Activated T-helper 1 cell treated with Interleukin-2 at 50 U/mL for 16 hours (primary cell): ENCODE measurements at places on chromosomes 4 and X.

DNA sequence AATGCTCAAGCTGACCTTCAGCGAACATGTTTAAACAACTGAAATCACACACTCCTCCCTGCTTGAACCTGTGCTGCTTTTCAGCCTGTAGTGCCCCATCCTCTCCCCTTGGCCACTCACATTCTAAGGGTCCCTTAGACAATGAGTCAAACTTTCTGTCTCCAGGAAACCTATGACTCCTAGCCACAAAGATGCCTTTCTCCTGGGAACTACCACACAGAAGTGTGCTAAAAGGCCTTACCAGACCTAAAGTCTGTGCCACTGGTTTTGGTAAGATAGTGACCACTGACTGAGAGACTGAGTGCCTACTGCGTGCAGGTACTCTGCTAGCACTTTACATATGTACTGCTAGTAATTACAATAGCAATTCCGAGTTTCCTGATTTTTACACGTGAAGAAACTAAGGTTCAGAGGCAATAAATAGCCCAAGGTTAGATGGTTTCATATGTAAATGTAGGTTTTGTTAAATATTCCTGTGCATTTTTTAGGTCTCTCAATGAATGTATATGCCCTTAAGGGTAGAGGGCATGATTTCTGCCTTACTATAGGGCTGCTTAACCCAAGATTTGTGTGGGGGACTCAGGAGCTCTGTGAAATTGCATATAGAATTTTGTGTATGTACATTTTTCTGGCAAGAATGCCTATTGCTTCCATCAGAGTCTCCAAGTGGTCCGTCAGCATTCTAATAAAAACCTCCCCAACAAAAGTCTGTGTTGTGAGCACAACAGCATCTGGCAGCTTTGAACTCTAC lies 71.1 kb downstream of the NSG1 start:
- no peak for DNase-seq

DNA sequence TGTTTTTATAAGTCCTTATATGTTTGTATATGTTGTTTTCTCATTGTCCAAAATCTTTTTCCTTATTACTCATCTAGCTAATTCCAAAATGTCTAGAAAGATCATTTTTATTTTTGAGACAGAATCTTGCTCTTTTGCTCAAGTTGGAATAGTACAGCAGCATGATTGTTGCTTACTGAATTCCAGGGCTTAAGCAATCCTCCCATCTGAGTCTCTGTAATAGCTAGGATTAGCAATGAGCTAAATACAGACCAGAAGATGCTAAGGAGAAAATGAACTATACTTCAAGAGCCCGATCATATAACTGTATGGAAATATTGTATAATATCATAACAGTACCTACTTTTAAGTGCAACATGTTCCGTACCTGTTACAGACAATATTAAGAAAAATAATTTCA lies 1027.0 kb downstream of the STIM2 start:
- DNase-seq, result no peak

- no peak for DNase-seq
Measured at GRCh38 chrX:103782640-103783039, 6.0 kb downstream of the PLP1 start.

DNA sequence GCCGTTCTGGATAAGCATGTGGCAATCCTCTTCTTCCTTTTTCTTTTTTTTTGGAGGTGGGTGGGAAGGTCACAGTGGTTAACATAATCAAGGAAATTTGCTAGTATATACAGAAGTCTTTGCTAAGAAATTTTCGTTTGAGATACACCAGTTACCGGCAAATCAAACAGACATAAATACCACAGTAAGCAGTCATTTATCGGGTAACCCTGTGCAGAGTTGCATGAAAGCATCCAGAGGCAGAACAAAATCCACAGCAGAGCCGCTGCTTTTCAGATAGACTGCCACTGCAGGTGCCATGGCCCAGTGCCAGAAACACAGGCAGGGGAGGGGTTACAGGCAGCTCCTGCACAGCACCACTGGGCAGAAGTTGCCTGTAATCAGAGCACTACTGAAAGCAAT lies 179.1 kb upstream of the MAB21L2 start:
- DNase-seq, result no peak

DNA sequence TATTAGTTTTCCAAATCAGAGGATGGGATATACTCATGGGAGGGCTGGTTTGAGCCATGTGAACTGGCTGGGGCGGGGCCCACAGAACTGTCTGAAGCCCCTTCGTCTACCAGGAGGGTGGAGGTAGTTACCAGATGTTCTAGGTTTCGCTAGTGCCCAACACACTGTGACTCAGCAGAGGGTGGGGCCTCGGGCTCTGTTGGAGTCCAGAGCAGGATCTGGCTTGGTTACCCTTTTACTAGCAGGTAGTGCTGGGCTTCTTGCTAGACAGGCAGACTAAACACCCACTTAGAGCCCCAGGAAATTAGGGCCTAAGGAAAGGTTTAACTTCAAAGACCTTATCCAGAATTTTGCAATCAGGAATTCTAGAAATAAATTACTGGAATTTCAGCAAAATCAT lies 56.2 kb upstream of the CHRDL1 start:
- DNase-seq, result no peak

- DNase-seq, result no peak
Measured at GRCh38 chr4:151760002-151760401, 805 bp downstream of the GATB start.

DNA sequence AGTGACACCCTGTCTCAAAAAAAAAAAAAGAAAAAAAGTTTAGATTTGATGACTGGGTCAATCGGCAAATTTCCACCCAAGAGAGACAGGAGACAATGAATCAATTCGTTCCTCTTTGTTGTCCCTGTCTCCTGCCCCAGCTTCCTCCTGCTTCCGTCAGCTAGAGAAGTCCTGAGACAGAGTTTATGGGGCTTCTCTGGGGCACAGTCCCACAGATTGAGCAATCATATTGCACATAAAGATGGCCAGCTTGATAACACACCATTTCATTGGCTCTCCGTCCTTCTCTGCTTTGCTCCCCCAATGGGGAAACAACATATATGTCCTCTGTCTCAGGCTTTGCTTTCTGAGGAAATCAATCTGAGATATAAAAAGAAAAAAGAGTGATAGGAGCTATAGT lies 78.4 kb upstream of the FUNDC1 start:
- no peak for DNase-seq

GRCh38 chrX:18010253-18010652 lies 149.2 kb upstream of the RAI2 start:
- no peak for DNase-seq

GRCh38 chr4:2353222-2354107 lies 65.0 kb downstream of the ZFYVE28 start:
- no peak for DNase-seq

GRCh38 chr4:187565416-187565815 lies 430.2 kb upstream of the ZFP42 start:
- DNase-seq, result no peak

- DNase-seq, result no peak
Measured at GRCh38 chrX:73913580-73913979, 350.6 kb downstream of the CHIC1 start.

- DNase-seq, result no peak
Measured at GRCh38 chr4:118398226-118399090, 45.7 kb upstream of the PRSS12 start.

DNA sequence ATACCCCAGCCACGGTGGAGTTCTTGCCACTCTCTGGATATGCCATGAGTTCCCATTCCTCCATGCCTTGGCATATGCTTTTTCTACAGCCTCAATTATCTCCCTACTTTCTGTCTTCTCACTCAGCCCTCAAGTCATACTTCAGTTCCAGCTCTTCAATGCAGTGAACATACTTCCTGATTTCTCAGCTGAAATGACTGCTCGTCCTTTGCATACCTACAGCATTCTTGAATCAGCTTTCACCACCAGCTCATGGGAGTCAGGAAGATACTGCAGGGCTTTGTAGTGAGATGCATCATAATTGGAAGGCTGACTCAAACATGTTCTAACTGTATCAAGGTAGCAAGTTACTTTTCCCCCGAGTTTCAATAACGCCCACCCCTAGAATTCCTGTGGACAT lies 118.4 kb downstream of the APBB2 start:
- no peak for DNase-seq

DNA sequence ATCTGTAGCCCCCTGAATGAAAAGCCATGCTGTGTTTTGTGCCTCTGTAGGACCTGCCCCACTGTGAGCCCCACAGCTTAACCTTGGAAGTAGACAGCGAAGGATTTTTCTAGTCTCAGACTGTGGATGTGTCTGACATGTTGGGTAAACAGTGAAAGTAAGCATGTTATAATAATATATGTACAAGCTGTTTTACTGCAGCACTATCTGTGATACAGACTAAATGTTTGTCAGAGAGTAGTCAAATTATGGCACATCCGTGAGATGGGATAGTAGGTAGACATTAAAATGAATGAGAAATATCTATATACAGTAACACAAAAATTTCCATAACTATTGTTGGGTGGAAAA lies 381.2 kb upstream of the NR3C2 start:
- no peak for DNase-seq

DNA sequence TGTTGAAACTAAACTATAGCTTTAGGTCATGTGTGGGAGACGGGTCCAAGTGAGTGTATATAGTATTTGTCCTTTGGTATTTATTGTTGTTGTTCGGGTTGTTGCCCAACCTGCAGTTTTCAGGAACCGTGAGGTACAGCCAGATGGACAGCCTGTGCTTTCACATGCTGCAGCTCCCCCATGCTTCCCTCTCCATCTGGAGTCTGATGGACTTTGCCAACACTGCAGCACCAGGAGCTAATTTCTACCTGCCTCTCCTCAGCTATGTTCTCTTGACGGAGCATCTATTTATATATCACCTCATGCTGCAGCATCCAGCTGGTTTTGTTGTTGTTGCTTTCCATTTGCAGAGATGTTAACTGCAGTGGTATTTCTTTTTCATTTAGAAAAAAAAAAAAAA lies 80.1 kb downstream of the TLL1 start:
- no peak for DNase-seq

DNA sequence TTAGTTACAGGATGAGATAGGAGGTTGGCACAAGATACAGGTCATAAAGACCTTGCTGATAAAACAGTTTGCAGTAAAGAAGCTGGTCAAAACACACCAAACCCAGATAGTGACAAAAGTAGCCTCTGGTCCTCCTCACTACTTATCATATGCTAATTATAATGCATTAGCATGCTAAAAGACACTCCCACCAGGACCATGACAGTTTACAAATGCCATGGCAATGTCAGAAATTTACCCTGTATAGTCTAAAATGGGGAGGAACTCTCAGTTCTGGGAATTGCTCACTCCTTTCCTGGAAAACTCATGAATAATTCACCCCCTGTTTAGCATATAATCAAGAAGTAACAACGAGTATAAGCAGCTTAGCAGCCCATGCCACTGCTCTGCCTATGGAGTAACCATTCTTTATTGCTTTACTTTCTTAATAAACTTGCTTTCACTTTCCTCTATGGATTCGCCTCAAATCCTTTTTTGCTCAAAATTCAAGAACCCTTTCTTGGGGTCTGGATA lies 1254.4 kb downstream of the PCDH7 start:
- no peak for DNase-seq

DNA sequence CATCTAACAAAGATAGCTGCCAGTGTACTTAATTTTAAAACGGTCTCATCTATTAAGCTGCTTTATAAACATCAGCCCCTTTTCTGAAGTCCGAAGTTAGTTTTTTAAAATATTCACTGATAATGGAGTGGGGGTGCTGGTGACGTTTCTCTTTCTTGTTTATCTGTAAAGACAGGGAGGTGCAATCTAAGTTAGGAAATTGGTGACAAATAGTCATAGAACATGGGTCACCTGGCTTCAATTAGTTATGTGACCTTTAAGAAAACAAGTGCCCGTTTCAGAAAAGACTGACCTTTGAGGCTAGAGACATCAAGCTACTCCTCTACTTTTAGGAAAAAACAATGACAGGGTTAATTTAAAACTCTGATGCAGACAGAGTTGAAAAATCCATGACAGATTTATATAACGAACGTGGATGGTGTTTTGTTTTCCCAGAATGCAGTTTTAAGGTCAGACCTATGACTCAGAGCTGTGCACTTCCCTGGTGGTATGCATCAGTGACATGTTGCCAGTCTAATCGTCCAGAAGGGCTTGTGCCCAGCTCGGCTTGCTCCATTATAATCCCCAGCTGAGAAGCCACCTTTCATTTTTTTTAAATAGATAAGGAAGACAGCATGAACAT lies 38.2 kb downstream of the FHL1 start:
- DNase-seq, result no peak

DNA sequence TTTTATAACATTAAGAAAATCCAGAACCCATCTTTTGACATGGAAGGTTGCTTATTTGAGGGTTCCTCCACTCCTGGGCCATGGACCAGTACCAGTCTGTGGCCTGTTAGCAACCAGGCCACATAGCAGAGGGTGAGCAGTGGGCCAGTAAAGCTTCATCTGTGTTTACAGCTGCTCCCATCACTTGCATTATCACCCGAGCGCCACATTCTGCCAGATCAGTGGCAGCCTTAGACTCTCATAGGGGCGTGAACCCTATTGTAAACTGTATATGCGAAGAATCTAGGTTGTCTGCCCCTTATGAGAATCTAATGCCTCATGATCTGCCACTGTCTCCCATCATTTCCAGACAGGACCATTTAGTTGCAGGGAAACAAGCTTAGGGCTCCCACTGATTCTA lies 58.6 kb downstream of the NDST4 start:
- no peak for DNase-seq

GRCh38 chr4:155592179-155592937 lies 74.3 kb upstream of the GUCY1A1 start:
- no peak for DNase-seq

- no peak for DNase-seq
Measured at GRCh38 chr4:92014067-92014466, 289.7 kb upstream of the GRID2 start.

DNA sequence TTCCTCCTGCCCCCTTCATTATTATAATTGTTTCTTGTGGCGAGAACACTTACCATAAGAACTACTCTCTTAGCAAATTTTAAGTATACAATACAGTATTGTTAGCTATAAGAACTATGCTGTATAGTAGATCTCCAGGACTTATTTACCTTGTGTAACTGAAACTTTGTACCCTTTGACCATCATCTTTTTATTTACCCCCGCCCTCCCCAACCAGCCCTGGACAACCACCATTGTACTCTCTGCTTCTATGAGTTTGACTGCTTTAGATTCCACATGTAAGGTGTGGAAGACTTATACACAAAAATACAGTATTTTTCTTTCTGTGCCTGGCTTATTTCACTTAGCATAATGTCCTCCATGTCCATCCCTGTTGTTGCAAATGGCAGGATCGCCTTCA lies 161.1 kb downstream of the PHF8 start:
- no peak for DNase-seq
